Stimulated activated CD8-positive, alpha-beta memory T cell treated with anti-CD3 and anti-CD28 coated beads, Interleukin-4, amount 100 ng/mL, for 1 hour (primary cell): ENCODE measurements at places on chromosomes 6 and 20.

GRCh38 chr6:158334534-158334933 is 22.3 kb downstream of the TULP4 start:
- DNase-seq: no peak

- DNase-seq: no peak
Observed at GRCh38 chr20:24436160-24436559, 33.3 kb upstream of the SYNDIG1 start.

DNA sequence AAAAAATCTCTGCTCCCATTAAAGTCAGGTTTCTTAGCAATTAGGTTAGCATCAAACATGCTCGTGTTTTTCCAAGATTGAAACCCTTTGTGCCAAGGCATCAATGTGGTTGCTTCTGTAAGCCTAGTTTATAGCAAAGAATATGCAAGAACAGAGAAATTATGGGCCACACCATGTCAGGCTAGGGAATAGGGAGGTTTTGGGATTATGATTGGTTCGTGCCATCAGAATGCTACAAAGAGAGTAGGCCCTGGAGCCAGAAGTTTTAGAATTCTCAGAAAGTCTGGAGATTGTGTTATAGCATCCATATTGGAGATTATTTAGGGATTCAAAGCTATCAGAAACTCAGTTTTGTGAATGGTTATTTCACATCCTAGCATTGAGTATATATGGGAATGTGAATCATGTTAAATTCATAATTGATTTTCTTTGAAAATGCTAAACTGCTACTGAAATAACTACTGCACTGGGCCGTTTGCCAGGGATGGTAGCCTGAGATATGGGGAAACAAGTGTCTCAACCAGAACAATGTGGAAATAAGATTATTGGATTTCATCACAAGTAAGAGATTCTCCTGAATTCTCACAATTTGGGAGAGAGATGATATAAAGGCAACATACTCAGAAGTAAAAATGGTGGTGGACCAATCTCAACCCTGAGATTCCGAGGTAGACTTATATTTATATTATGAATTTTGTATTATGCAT is 45.3 kb downstream of the ZNF292 start:
- no peak for DNase-seq

DNA sequence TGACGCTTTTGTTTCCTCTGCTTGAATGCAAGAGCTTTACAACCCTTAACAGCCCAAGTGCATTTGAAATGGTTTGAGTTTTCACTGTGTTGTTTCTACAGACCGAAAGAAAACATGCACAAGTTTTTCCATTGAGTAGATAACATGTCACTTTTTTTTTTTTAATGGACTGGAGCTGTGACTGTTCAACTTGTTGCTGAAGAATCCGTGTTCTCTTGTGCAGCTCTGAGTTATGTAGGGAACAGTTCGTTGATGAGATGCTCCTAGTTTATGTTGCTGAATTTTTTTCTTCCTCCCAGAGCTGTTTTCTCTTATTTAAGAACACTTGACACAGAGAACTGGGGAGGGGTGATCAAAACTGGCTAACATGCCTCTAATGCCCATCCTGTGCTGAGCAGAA is 89.3 kb downstream of the DTD1 start:
- DNase-seq: no peak

DNA sequence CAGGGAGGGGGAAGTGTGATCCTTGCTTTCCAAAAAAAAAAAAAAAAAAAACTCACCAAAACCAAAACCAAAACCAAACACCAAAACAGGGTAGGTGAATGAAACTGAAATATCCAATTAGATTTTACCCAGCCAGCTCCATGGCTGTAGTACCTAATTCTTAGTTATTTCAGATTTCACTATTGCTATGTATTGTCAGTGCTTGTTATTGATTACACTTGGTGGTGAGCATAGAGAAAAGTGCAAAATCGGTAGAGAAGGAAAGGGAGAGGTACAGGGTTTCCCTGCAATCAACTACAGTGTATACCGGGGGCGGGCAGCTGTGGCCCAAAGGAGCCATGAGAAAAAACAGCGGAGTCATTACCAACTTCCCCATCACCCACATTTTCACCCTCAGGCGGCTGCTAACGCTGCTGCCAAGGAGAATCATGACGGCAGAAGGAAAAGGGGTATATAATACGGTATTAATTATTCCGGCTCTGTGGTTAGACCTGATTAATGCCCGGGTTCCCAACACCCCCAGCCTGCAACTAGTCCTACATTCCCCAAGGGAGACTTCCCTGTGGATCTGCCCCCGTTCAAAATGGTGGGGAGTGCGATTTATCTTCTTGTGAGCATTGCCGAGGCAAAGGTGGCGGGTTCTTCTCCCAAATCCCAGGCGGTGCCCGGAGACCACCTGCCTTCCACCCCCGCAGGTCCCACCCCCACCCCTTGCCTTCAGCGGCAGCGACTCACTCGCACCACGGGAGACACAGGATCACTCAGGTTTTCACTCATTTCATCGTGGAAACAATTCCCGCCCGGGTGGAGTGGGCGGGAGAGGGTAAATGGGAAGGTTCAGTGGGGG is at the start of gene C6orf62:
TSS of gene C6orf62 (minus strand) at position 30 of the 847 bp plus-strand sequence. CDS start 486 bp downstream, outside the sequence.
- peak; percentile 10 for DNase-seq

- DNase-seq: no peak
Observed at GRCh38 chr6:45075246-45075645, 252.9 kb upstream of the RUNX2 start.

DNA sequence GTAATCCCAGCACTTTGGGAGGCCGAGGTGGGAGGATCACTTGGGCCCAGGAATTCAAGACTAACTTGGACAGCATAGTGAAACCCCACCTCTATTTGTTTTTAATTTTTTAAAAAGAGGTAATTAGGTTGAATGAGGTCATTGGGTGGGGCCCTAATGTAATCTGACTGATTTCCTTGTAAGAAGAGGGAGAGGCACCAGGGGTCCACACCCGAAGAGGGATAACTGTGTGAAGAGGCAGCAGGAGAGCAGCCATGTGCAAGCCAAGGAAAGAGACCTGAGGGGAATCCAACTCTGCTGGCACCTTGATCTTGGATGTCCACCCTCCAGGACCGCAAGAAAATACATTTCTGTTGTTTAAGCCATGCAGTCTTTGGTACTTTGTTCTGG is 63.4 kb downstream of the QRSL1 start:
- DNase-seq: no peak

DNA sequence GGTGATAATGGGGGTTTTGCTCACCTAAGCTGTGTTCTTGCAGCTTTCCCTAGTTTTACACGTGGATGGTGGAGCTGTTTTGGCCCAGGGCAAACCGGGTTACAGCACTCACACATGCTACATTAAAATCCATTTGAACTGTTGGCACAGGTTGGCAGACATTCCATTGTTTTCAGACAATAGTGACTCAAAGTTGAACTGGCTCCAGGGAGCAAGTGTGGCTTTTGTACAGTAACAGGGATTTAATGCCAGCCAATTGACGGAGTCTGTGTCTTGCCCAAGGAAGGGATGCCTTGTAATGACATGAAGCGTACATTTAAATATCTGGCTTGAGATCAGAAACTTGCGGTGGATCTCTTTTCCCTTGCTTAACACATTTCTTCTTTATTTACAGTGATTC is 183.1 kb downstream of the DTNBP1 start:
- no peak for DNase-seq

- DNase-seq: no peak
Observed at GRCh38 chr20:8443464-8444072, 311.5 kb downstream of the PLCB1 start.

- DNase-seq: no peak
Observed at GRCh38 chr6:20574355-20574754, 40.1 kb downstream of the CDKAL1 start.

GRCh38 chr20:59730722-59731121 is 126.4 kb downstream of the PHACTR3 start:
- DNase-seq: no peak

- DNase-seq: no peak
Observed at GRCh38 chr6:143283887-143284645, 166.4 kb downstream of the ADAT2 start.

GRCh38 chr20:59802471-59803221 is 130.8 kb downstream of the SYCP2 start:
- no peak for DNase-seq
